ENCODE measurements at places on chromosomes 13 and 19.

DNA sequence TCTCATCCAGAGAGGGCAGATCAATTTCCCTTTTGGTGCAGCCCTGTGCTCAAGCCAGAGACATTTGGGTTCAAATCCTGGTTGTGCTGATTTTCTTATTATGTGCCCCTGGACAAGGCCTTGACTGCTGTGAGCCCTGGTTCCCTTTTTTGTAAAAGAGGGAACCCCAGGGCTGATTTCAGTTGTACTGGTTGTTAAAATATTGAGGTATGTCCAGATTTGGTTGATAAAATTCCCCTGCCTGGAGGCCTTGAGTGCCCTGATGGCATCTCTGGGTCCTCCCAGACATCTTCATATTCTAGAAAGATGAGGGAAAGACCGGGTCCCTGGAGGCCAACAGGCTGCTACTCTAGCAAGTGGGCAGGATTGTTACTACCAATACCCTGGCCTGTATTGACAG lies 14.4 kb upstream of the PLAUR start:
- DNase-seq: no peak

DNA sequence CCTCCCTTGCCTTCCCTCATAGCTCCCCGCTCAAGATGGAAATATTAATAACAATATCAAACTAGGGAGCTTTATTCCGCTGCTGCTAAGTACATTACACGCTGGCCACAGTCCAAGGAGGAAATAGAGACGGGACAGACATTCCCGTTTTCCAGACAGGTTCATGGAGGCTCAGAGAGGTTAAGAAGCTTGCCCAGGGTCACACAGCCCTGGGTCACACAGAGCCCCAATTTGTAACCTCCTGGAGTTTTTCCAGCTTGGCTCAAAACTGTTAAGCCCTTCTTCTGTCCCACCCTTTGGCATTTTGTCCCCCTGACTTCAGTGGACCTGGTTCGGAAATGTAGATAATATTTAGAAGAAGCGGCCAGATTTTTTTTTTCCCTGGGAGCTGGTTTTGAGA lies 2.0 kb downstream of the BICRA start:
- DNase-seq: no peak

GRCh38 chr13:30561511-30561910 lies 56.2 kb upstream of the USPL1 start:
- DNase-seq: no peak

DNA sequence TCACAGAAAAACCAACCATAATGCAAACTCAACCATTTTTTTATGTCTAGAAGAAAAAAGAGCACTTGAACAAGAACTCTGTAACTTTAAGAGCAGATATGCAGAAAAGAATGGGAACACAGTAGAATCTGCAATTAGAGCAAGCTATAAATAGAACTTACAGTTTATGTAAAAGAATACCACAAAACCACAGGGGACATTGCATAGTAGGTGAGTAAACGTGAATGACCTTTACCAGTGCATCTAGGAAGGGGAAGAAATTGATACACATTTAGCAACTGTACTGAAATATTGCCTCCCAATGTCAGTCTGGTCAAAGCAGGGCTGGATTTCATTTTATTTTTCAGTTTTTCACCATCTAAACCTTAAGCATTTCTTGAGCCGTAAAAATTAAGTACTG lies 242.2 kb upstream of the EDNRB start:
- DNase-seq: no peak

DNA sequence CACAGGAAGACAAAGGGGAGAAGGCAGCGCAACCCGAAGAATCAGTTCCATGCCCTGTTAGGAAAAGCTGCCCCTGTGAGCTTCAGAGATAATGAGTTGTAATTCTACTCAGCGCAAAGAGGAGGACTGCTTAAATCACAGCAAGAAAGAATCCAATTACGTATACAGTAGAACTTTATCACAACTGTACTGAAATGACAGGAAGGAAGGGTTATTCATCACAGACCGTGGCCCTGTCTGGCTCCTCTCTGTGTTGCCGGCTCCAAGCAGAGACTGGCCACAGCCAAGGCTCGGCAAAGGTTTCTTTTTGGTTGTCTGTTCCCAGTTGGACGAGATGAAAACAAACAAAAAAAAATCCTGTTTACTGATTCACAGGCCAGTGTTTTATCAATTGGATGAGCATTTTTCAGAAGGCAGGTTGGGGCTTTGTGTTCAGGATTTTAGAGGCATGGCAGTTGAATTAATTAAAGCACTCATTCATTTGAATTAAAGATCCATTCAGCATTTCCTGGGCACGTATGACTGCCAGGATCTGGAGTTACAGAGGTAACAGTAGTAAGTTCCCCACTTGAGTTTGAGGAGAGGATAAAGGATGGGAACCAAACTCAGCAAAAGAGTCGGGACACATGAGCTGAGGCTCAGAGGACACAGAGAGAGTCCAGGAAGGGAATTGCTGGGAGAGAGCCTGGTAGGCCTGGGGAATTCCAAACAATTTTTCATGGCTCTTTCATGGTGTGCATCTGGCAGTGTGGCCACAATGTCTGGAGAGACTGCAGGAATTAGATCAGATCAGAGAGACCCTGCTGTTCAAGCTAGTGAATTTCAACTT lies 341.0 kb downstream of the DNAJC15 start:
- DNase-seq: no peak

DNA sequence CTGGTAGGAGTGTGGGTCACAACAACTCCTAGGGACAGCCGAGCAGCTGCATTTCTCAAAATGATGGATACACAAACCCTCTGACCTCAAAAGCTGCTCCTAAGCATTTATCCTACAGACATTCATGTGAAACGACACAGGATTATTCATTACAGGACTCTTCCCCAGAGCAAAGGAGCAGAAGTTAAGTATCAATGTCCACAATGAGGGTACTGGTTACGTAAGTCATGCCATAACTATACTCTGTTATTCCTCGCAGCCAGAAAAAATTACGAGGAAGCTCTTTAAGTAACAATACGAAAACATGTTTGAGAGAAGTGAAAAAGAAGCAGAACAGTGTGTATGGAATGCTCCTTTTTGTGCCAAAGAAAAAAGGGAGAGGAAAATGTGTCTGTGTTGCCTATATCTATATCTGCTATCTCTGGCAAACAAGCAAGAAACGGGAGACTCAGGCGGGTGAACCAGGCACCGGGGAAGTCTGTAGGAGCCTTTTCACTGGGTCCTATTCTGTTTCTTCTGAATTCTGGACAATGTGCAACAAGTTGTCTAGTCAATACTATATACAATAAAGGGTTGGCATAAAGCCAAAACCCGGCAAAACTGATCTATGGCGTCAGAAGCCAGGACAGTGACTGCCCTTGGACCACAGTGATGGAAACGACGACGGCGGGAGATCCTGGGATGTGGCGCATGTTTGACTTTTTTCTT lies 1.3 kb downstream of the ISOC2 start:
- DNase-seq: no peak

DNA sequence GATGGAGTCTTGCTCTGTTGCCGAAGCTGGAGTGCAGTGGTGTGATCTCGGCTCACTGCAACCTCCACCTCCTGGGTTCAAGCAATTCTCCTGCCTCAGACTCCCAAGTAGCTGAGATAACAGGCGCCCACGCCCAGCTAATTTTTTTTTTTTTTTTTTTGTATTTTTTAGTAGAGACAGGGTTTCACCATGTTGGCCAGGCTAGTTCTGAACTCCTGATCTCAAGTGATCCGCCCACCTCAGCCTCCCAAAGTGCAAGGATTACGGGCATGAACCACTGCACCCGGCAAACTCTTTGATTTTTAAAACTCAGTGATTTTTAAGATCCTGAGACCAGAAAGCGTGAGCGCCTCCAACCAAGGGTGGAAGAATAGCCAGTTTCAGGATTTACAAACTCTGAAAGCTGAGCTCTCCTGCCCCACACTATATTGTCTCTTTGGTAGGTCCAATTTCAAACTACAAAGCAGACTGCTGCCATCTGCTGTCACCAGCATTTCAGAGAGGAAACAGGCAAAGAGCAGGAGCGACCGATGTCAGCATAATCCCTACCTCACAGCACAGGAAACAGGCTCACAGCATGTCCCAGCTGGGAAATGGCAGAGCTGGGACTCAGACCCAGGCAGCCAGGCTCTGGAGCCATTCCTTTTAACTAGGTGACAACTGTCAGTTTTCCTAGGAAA lies 9.2 kb downstream of the NOSIP start:
- DNase-seq: no peak

- DNase-seq: no peak
These were observed 200.2 kb downstream of the MTUS2 start for GRCh38 chr13:29020314-29020713.

- DNase-seq: no peak
These were observed 616.3 kb downstream of the UQCRFS1 start for GRCh38 chr19:28596561-28597071.

DNA sequence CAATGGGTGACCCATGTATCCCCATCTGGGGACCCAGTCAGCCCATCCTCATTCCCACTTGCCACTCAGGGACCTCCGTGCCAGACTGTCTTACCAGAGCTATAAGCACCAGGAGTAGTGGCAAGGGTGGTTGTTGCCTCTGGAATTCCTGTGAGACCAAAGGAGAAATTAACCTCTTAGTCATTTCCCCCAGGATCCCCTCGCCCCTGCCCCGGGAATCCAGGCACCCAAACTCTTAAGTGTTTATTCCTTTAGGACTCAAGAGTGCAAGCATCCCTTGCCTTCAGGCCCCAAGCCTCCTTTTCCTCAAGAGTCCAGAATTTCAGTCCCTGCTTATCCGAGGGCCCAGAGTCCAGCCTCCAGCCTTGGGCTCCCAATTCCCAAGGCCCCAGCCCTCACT lies 9.2 kb downstream of the NTN5 start:
- no peak for DNase-seq

- DNase-seq: no peak
These were observed 290.4 kb downstream of the SLITRK6 start for GRCh38 chr13:85508683-85509329.

DNA sequence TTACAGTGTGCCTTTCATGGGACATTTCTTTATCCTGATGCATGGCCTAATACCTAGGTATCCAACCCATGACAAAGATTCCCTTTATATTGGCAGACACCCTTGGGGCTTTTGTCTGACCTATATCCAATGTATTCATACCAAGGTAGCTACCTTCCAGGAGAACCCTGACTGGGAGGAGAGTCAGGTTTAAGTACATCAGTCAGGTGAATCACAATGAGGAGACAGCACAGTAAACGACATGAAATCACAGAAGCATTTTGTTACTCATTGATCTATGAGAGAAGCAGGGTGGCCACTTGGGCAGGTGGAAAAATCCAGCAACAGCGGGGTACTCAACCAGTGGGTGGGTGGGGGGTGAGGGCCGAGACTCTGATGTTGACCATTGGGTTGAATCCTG lies 527.4 kb upstream of the ATXN8OS start:
- no peak for DNase-seq

DNA sequence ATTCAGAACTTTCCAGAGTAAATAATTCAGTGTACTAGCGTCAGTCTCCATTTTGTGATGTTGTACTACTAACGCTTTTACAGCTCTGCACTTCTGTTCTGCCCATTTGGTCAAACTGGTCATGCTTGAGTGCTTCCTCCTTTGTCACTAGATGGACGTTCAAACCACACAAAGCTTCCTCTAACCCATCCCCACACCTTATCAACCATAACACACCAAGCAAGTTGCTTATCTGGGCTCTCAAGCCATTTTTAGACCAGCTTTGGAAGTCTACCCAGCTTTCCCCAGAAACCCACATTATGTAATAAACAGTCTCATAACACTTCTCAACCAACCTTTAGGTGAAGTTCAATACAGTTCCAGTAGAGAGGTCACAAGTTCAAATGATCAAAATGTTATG lies 2.3 kb upstream of the ZNF347 start:
- no peak for DNase-seq

- DNase-seq: no peak
These were observed 150.1 kb upstream of the TSC22D1 start for GRCh38 chr13:44726214-44726613.

DNA sequence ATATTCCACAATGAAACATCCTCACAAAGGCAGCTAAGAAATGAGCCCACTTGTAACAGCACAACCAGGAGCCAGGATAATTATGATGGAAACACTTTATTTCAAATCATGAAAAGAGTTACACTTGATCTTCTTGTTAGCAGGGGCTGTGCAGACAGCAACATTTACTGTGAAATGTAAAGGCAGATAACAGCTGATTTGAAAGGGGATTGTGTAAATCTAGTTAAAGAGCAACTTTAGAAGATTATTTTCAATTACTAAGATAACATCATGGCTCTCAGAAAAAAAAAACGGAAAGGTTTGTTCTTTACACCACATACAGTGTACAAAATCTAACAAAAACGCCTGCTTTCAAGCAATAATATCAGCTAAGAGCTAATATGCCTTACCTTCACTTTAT lies 22.4 kb downstream of the ENOX1 start:
- DNase-seq: no peak

DNA sequence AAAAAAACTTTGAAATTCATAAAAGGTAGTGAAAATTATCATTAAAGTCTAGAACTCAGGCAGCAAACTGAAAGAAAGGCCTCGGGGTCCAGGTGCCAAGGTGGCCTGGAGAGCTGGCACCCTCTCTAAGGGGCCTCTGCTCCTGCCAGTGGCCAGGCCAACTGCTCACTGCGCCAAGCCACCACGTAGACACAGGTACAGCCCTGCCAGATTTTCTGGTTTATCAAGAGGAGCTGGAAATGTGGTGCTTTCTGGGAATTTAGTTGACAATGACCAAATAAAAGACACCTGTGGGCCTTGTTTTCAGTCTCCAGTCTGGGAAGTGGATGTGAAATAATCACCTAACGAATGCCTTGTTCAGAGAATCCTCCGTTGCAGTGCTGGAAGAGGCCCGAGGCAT lies 22.8 kb downstream of the ZNF574 start:
- no peak for DNase-seq

DNA sequence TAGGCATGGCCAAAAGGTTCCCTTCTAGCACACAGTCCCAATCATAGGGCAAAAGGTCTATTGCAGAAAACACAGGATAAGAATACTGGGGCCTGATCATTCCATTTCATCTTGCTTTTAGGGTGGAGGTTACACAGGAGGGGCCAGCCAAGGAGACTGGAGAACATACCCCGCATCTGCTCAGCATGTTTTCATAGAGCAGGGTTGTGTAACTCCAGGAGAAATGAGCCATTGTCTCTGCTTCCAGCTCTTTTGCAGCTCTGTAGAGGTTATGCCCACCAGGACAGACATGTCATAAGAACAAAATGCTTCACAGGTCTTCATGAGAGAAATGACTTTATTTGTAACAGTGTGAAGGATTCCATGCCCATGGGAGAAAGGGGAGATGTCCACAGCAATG lies 742.8 kb downstream of the DACH1 start:
- DNase-seq: no peak

GRCh38 chr13:50576156-50576555 lies 267.3 kb downstream of the DLEU7 start:
- DNase-seq: peak; percentile 84
